ENCODE measurements at places on chromosomes 2 and 18.

DNA sequence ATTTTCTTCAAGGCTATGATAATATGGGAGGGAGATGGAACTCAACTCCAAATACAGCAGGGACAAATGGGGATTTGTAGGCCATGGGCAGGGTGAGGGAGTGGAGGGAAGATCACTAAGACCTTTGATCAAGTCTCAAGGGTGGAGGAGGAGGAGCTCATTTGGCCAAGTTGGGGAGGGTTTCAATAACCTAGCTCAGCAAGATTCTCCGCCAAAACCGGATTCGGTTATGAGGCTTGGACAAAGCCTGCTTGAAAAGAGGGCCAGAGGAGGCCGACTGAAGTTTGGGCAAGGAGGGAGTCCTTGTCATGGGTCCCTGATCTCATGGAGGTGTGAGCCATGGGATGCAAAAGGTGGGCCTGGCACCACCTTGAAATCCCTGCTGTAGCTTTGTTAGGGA is 68.8 kb downstream of the TSN start:
- no peak for DNase-seq

GRCh38 chr2:147177071-147177857 is 667.6 kb upstream of the ACVR2A start:
- no peak for DNase-seq

- no peak for DNase-seq
These were observed 36.5 kb downstream of the PPM1B start for GRCh38 chr2:44205169-44205568.

DNA sequence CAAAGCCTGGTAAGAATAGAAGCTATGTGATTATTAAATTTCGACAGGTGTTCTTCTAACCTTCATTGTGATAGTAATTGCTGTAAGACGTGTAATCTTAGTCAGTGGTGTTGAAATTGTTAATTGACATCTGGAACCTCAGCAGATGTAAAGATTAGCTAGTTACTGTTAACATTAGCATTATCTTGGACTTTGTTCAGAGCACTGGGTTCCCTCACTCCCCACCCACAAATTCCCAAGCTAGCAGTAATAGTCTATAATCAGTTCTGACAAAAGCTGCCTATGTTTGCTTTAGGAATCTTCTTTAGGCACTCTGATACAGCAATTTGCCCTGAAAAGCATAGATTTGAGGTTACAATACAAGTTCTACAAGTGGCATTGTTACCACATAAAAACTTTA is 233.7 kb downstream of the EN1 start:
- no peak for DNase-seq

DNA sequence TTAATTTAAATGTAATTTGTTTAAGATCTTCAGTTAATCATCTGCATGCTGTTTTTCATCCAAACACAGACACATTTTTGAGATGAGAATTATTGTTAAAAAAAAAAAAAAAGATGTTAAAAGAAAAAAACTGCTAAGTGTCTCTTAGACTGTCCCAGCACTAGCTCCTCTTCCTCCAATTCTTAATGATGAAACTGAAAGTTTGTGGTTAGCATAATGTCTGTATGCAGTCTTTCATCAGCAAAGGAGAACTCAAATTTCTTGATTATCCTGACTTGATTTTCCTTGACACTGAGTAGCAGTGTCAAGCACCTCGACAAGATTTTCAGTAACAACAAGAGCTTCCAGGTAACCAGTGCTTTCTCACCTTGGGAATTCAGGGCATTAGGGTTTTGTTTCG is 274.4 kb downstream of the LRRTM1 start:
- DNase-seq: no peak

DNA sequence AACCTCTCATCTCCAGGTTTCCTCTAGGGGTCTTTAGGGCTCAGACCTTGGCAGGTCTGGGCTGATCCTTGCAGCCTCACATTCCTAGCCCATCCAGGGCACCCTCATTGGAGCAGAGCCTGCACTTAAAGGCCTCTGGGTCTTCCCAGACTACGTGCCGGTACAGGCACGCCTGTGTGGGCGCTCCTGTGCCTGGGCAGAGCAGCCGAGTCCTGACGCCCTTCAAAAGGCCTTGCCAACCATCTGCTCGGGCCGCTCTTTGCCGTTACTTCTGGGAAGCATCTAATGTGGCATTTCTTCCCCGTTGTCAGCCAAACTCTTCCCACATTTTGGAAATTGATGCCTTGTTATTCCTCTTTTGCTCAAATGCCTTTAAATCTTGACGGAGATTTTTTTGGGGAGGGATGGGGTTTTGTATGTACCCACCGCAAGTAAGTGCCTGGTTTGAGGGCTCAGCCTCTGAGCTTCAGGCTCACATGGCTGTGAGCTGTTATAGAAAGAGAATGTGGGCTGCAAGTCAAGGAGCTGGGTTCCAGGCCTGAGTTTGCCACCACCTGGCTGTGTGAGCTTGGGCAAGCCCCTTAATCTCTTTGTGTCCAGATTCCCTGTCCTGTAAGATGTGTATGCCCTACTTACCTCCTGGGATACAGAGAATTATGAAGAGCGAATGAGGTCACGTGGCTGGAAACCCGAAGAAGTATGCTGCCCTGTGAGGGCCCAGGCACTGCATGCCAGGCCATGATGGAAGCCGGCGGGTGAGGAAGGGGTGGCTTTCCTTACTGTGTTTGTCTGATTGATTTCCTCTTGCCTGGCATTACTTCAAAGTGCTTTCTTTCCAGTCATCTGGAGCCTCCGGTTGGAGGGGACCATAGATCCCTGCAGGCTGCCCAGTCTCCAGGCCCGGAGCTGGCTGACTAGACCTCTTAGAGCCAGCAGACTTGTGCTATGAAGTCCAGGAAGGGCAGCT is 20.6 kb downstream of the EHD3 start:
- DNase-seq: no peak

All from activated naive CD4-positive, alpha-beta T cell (primary cell).